Urinary bladder (tissue), 4 donors: ENCODE measurements at places on chromosomes 3 and 15. TPM values are rescaled to one million over a fixed set of nuclear protein-coding genes. Genes with fewer than 3 reads are reported as not detected.

The IL5RA gene
- 0.13 TPM for polyA plus RNA-seq

The CGNL1 gene
- 12.7 TPM for polyA plus RNA-seq

The LCTL gene
- not detected for polyA plus RNA-seq

DNA sequence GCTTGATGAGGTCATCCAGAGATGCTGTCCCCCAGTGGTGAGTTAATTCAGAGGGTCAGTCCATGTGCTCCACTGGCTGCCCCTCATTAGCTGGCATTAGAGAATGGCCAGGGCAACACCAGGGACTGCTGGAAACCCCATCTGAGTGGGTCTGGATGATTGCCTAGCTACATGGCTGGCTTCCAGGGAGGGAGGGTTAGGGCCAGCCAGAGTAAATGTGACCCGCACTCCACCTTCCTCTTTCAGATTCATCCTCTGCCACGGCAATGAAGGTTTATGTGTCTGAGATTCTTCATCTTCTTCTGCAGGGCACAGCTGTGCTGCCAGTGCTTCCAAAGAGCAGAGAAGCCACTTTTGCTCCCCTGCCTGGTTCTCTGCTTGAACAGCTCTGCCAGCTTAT, 391.9 kb downstream of the OCA2 start:
- no peak for DNase-seq

The ABI3BP gene
- 126 TPM for polyA plus RNA-seq

The CDC25A gene
- polyA plus RNA-seq = 0.32 TPM

DNA sequence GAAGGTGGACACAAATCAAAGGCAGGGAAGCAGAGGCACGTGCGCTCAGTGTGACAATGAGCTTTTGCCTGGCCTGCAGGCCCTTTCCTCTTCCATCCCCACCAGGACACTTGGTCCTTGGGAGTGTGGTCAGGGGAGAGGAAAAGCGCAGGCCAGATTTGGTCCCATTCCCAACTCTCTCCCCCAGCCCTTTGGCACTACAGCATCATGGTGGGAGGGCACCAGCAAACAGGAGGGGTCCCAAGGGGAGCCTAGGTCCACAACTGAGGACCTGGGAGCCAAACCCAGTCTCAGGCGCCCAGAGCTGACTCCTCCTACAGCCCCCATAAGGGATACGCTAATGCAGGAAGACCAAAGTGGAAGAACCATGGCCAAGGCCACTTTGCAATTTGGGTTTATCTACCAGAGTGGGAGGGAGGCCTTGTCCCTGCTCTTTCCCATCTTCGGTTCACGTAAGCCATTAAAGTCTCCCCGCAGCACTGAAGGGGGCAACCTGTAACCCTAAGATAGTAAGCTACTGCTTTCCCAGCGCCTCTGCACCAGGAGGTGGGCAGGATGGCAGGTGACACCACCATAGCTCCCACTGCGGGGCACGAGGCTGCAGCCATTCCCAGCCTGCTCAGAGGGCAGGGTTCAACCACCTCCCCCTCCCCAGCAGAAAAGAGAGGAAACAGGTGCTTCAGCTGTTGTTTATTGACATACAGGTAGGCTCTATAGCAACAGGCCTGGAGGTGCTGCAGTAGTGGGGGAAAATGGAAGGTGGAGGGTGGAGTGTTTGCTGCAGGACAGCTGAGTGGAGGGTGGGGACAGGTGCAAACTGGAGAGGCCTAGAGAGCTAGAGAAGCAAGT, 993 bp upstream of the GRAMD2A start:
- no peak for DNase-seq

- no peak for DNase-seq
Measured at GRCh38 chr15:36682101-36682500, 102.7 kb downstream of the CDIN1 start.

DNA sequence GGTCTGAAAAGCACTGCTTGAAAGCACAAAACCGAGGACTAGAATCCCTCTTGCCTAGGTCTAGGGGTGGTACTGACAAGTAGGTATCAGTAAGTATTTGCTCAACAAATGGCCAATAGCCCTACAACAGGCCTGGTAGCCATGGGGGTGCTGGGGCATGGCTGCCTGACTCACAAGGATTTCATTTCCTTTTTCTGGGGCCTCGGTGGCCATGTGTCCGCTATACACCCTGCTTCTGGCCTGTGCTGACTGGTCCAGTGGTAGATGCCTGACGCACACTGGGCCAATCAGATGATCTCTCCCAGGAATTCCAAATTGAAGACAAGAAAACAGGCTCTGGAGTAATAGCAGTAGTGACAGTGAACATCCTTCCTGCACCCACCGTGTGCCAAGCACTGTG, 29.4 kb downstream of the MELTF start:
- DNase-seq = no peak

DNA sequence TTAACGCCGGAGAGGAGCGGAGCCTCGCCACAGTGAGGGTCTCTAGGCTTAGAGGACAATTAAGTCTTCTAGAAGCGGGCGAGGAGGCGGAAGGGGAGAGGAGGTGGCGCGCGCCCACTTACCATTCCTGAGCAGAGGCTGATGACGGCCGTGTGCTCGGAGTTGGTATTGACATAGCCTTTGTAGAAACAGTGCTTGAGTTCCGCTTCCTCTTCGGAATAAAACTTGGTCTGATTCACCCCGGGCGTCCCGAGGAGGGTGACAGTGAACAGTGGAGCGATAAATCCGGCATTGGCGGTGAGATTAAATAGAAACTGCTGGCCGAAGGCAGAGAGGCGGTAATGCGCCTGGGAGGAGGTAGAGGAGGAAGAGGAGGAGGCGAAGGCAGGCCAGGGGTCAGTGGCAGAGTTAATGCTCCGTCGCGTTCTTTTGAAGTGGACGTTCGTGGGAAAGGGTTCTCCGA, 1.3 kb downstream of the ADAMTS9 start:
- DNase-seq = no peak

The CHRNB4 gene
- 0.60 TPM for polyA plus RNA-seq

DNA sequence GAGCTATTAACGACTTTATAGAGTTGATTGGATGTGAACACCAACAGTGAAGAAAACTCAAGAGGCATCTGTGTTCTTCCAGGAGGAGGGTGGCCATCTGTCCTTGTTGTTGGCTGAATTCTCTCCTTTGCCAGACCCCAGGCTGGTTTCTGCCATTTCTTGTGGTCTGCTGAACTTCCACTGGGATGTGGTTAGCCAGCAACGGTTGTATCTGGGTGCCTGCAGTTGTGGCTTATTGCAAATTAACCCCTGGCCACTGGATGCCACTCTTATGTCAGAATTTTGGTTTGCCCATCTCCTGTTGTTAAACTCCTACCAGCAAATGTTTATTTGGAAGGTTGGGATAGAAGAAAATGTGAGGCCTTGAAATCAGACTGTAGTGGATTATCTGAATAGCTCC, 163.6 kb upstream of the TBC1D5 start:
- DNase-seq = no peak

The CCRL2 gene
- 1.6 TPM for polyA plus RNA-seq
